ENCODE measurements at places on chromosomes 6 and 20.

DNA sequence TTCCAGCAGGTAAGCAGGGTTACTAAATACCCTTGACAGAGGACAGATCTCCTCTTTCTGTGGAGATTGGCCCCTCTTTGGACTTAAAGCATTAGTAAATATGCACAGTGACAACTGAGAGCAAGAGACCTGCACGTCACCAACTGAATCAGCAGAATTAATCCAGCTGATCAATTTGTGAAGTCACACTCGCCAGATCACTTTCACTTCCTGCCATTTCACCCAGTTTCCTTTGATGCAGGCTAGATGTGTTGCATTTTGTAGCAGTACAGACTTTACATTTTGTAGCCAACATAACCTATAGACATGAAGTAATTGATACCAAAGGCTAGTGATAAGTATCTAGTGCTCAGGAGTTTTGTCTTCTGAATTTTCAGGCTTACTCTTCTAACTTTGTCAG, 11.9 kb downstream of the SYNE1 start:
- DNase-seq = no peak

DNA sequence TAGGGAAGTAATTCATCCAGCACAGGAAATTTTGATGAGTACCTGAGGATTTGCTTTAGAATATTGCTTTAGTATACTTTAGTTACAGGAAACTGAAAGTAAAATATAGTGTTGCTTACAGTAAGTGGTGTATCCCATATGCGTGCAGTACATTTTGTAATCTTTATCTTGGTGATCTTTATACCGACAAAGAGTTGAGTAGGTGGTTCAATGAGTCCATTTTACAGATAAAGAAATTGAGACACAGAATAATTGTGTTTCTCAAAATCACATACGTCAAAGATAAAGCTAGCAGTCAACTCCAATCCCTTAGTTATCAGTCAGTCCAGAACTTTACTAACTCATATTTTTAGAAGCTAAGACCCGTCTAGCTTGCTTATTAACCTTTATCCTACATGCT, 65.8 kb upstream of the E2F3 start:
- DNase-seq = no peak

- DNase-seq = no peak
Measured at GRCh38 chr6:156256161-156256560, 521.0 kb upstream of the ARID1B start.

GRCh38 chr20:53264604-53265003, 292.4 kb downstream of the TSHZ2 start:
- no peak for DNase-seq

- DNase-seq = no peak
Measured at GRCh38 chr20:61754976-61755778, 310.5 kb downstream of the TAF4 start.

DNA sequence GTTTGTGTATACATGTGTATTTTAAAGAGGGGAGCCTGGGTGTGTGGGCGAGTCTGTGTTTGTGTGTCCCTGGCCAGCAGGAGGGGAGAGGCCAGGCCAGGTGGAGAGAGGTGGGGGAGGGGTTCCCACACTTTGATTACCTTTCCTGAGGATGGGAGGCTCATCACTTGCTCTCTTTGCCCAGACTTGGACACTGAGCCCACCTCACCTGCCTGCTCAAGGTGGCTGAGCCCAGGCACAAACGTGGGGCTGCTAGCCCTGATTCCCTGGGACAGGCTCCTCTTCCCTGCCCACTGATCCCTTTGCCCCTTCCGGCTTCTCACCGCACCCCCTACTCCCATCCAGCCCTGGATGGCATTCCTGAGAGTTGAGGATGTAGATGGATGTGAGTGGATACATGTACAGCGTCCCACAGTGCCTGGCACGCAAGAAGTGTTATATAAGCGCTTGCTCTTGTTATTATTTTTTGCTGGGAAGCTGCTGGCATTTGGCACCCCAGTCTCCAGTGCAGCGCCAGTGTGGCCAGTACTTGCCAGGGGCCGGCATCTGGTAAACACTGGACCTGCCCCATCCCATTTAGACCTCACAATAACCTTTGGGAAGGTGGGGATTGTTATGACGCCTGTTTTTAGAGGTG, 2.7 kb downstream of the CEBPB start:
- DNase-seq = no peak

- DNase-seq = no peak
Measured at GRCh38 chr20:53262365-53262764, 290.2 kb downstream of the TSHZ2 start.

DNA sequence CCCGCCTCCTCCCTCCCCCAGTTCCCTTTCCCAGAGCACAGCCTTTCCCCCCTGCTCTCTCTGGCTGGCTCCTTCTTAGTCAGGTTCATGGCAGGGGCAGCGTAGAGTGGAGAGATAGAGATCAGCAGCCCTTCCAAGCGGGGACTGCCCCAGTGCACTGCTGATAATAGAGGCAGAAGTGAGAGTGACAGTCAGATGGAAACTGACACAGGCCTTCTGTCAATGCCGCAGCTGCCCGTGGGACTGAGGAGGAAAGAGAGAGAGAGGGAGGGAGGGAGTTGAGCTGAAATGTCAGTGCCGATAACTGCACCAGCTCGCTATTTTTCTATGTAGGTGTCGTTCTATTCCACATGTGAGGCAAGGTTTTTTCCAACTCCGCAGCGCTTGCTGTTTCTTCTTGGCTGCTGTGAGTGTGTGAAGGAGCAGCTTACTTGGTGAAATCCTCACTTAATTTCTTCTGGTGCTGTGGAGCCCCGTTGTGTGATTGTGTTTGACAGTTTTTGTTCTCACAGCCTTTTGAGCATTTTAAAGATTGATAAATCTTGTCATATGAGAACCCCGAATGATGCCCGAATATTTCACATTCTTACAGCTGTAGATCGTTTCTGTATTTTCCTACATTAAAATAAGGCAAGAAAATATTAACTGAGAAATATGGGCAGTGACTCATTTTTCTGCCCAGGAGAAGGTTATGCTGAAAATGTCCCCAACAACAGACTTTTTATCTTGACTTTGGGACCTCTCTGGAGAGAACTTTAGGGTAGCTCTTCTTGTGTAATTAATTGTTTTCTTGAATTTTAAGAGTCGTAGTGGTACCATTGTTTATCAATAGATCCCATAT, 386.4 kb upstream of the MMS22L start:
- no peak for DNase-seq
